Mucosa of descending colon (tissue), 3 donors: ENCODE measurements at places on chromosomes 12 and 14. TPM values are rescaled to one million over a fixed set of nuclear protein-coding genes. Genes with fewer than 3 reads are reported as not detected.
A peak's percentile ranks its signal among the peaks of the same experiment; 100 is the strongest.

GRCh38 chr12:113103756-113104450 lies 31.7 kb downstream of the RASAL1 start:
- no peak for DNase-seq

DNA sequence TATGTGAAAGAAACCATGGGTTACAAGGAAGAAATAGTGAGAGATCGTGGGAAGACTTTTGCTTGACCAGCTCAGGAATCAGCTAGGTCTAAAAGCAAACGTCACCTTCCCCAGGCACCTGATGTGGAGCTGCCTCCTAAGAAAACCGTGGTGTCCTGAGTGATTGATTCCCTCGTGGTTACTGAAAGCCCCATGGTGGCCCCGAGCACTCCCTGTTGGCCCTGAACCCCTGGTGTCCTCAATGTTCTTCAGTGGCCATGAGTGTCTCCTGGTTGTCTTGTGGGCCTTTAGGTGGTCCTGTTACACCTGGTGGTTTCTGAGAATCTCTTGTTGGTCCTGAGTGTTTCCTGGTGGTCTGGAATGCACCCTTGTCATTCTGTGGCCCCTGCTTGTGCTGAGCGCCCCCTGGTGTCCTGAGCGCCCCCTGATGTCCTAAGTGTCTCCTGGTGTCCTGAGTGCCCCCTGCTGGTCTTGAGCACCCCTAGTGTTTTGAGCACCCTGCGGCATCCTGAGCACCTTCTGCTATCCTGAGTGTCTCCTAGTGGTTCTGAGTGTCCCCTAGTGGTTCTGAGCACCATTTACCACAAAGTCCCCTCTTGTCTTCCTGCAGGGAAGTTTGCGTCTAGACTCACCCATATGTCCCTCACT lies 518.7 kb downstream of the TMEM121 start:
- peak; percentile 62 for DNase-seq

GRCh38 chr12:21308785-21309184 lies 25.9 kb downstream of the SLCO1A2 start:
- no peak for DNase-seq

DNA sequence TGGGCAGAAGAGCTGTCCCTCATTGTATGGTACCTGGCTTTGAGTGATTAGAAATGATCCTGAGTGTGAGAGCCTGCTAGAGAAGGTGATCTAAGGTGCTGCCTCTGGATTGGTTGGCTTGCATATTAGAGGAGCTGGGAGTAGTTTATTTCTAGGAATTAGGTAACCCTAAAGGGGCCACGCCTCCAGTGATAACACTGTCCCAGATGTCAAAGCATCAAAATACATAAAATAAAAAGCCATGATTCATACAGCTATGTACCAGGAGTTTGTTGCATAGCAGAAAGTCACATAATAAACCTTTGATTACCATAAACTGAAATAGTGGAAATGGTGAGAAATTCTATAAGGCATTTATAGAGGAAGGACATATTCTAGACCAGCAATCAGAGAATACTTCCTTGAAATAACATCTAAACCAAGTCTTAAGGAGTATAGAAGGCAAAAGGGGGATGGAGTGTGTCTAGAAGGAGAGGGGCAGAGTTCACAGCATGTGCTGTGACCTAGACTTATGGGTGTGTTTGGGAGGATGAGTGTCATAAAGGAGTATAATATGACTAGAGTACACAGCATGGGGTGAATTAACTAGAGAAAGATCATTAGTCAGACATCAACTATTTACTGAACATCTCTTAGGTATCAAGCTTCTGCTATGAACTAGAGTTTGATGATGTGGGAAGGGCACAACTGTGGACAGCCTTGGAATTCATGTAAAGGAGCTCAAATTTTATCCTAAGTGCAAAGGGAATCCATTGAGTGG lies 686.4 kb downstream of the GALC start:
- DNase-seq: no peak

- no peak for DNase-seq
Measured at GRCh38 chr12:88802096-88802706, 221.9 kb upstream of the KITLG start.

DNA sequence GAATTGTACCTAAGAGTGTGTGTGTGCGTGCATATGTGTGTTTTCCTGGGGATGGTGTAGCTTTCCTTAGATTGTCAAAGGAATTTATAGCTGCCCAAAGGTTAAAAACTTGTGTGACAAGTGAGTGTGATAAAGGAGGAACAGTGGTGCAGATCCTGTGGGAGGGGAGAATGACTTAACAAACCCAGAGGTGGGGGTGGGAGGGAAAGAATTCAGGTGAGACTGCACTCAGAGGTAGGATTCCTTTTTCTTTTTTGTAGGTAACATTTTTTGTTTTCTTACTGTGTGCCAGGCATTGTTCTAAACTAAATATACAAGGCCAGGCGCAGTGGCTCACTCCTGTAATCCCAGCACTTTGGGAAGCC lies 45.3 kb upstream of the SINHCAF start:
- DNase-seq: no peak

The PAH gene
- not detected for total RNA-seq

The OR11G2 gene
- total RNA-seq: not detected

The C14orf180 gene
- total RNA-seq: 0.54 TPM

The NOVA1 gene
- 6.1 TPM for total RNA-seq

The BMAL2 gene
- 2.2 TPM for total RNA-seq

The EXOC3L4 gene
- total RNA-seq: 26.1 TPM
